ENCODE measurements at places on chromosomes 13 and 19. TPM values are rescaled to one million over a fixed set of nuclear protein-coding genes. Genes with fewer than 3 reads are reported as not detected.
A peak's percentile ranks its signal among the peaks of the same experiment; 100 is the strongest.

- no peak overlapping the region for H3K4me3 ChIP-seq
- peak; percentile 42 for DNase-seq
- no peaks in the 10 kb centered on the region for H3K36me3 ChIP-seq
- H3K27ac ChIP-seq, result no peak overlapping the region
Measured at GRCh38 chr19:1672038-1672768, 19.8 kb upstream of the TCF3 start.

GRCh38 chr13:106110241-106110855 lies 425.1 kb downstream of the EFNB2 start:
- H3K4me1 ChIP-seq, result no peaks in the 10 kb centered on the region
- DNase-seq, result no peak
- no peaks in the 10 kb centered on the region for H3K36me3 ChIP-seq

DNA sequence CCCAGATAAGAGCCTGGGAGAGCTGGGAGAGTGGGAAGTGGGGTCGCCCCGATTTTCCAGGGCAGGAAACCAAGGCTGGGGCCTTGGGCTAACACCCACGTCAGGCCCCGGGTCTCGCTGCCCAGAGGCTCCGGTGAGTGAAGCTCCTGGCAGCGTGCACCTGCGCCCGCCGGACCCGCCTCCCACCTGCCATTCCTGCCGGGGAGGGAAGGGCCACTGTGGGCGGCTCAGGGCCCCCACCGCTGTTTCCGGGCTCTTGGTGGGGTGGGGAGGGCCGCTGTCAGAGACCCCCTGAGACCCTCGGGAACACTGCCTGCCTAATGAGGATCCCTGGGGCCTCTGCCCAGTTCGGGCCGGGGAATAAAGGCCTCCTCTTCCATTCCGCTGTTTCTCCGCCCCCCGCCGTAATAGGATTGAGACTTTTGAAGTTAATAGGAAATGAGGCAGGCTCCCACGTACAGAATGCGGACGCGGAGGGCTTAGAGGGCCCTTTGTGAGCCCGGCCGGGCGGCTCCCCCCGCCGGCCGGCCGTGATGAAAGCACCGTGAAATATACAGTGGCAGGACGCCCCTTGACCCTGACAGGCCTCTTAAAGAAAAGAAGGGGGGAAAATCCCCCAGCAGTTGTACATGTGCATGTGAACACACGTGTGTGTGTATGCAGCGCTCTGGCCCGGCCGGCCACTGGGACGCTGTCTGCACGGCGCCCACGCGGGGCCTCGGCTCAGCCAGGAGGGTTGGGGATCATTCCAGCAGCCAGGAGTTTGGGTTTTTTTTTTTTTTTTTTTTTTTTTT lies 33.2 kb downstream of the EFNA2 start:
- no peak for DNase-seq
- no peak overlapping the region for H3K27ac ChIP-seq
- H3K27me3 ChIP-seq, result peaks cover 22% of the 10 kb centered on the region
- no peaks in the 10 kb centered on the region for H3K4me1 ChIP-seq
- no peaks in the 10 kb centered on the region for H3K36me3 ChIP-seq
- no peak overlapping the region for H3K4me3 ChIP-seq

DNA sequence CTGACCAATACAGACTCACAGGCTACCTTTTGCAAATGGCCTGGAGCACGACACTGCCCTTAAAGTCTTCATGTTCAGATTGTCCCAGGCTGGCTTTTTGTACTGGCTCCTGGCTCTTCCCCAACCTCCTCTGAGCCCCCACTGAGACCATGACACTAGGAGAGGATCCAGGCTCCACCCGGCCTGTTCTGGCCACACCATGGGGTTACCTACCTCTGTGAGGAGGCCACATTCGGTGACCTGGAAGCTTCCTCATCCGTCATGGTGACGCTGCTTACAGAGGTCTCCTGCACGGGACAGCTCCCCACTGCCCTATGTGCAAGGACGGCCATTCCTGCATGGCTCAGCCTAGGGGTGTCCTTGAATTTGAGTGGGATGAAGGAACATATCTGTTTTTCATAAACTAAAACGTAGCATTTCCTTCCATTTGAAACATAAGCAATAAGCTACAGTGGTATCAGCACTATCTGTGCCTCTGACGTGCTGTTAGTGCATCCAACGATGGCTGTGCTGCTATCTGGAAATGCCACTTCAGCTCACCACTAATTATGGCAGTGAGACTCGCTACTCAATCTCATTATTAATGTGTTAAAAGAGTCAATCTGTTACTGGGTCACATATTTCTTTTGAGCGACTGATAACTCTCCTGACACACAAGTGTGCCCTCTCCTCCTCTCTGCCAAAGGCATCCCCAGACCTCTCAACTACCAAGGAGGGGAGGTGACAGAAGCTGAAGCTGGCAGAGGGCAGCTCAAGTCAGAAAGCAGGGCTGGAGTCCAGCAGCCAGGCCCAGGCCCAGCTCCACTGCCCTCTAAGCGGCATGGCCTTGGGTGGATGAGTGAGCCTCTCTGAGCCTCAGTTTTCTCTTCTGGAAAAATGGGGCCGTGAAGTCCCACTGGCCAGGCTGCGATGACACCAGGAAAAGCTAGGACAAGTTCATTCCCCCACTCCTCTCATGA lies 29.6 kb downstream of the ELL start:
- H3K36me3 ChIP-seq, result no peaks in the 10 kb centered on the region
- H3K4me3 ChIP-seq, result no peak overlapping the region
- H3K27me3 ChIP-seq, result no peaks in the 10 kb centered on the region
- H3K27ac ChIP-seq, result no peak overlapping the region
- DNase-seq, result no peak

- H3K4me3 ChIP-seq, result no peak overlapping the region
- no peak overlapping the region for H3K27ac ChIP-seq
- no peaks in the 10 kb centered on the region for H3K36me3 ChIP-seq
- no peak for DNase-seq
- H3K27me3 ChIP-seq, result peaks cover 13% of the 10 kb centered on the region
- peaks cover 17% of the 10 kb centered on the region for H3K4me1 ChIP-seq
Measured at GRCh38 chr13:28641600-28641926, 17.4 kb upstream of the POMP start.

GRCh38 chr19:35509861-35510625 lies 3.4 kb downstream of the DMKN start:
- peaks cover 49% of the 10 kb centered on the region for H3K27me3 ChIP-seq
- peak; percentile 56 for DNase-seq
- no peak overlapping the region for H3K27ac ChIP-seq
- H3K36me3 ChIP-seq, result no peaks in the 10 kb centered on the region
- H3K4me1 ChIP-seq, result peaks cover 11% of the 10 kb centered on the region

- peaks cover 2% of the 10 kb centered on the region for H3K4me1 ChIP-seq
- no peak overlapping the region for H3K27ac ChIP-seq
- H3K4me3 ChIP-seq, result no peak overlapping the region
- H3K36me3 ChIP-seq, result no peaks in the 10 kb centered on the region
Measured at GRCh38 chr13:44806826-44807225, 182.4 kb downstream of the NUFIP1 start.

DNA sequence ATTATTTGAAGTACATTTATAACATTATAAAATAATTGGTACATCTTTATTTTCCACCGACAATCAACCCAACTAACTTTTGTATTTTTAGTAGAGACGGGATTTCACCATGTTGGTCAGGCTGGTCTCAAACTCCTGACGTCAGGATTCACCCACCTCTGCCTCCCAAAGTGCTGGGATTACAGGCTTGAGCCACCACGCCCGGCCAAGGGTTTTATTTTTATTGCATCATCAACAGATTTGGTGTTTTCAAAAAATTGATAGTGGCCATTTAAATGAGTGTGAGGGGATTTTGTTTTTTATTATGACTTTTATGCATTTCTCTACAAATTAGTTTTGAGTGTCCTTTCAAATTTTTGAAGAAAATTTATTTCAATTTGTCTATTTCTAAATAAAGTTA lies 10.6 kb downstream of the ZNF726 start:
- H3K27me3 ChIP-seq, result no peaks in the 10 kb centered on the region
- H3K4me3 ChIP-seq, result no peak overlapping the region
- DNase-seq, result no peak
- H3K27ac ChIP-seq, result no peak overlapping the region

DNA sequence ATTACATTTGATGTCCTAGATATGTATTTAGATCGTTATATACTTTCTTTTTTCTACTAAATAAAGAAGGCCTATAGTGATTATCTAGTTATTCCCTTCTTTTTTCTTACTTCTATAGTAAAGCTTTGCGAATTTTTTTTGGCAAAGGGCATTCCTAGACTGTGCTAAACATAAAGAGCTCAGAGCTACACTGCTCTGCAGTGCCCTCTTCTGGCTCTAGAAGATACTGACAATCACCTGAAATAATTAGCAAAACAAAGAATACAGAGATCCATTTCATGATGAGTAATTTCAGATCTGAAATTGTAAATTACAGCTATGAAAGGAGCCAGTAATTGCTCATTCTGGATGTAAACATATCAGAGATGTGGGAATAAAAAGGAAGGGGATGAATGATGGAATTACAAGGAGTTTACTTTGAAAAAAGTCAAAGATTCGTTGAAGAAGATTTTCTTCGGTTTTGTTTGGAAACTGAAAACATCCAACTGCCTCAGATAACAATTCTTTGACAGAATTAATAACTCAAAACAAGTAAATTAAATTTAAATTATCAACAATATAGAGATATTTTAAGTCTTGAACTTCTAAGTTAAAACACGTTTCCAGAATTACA lies 288.5 kb downstream of the NALCN start:
- H3K36me3 ChIP-seq, result no peaks in the 10 kb centered on the region
- no peaks in the 10 kb centered on the region for H3K27me3 ChIP-seq
- H3K27ac ChIP-seq, result no peak overlapping the region
- H3K4me1 ChIP-seq, result no peaks in the 10 kb centered on the region
- no peak overlapping the region for H3K4me3 ChIP-seq
- no peak for DNase-seq

Gene PLK5
- not detected for total RNA-seq

Gene HIPK4
- total RNA-seq, result not detected

Gene MUC16
- not detected for total RNA-seq

All from activated T-helper 2 cell treated with anti-CD3 and anti-CD28 coated beads, Interferon-gamma antibody, Interleukin-2, Interleukin-4, amounts not matched to agents 10 μg/mL and 5 μg/mL and 100 μg/mL, durations not matched to agents 14 hours and 24 hours and 36 hours (primary cell).